Stimulated activated CD4-positive, alpha-beta T cell treated with anti-CD3 and anti-CD28 coated beads, Interleukin-15, amount 100 ng/mL, for 1 hour (primary cell): ENCODE measurements at places on chromosomes 3 and 15.

GRCh38 chr3:74267588-74268184 lies 346.8 kb downstream of the CNTN3 start:
- no peak for DNase-seq

DNA sequence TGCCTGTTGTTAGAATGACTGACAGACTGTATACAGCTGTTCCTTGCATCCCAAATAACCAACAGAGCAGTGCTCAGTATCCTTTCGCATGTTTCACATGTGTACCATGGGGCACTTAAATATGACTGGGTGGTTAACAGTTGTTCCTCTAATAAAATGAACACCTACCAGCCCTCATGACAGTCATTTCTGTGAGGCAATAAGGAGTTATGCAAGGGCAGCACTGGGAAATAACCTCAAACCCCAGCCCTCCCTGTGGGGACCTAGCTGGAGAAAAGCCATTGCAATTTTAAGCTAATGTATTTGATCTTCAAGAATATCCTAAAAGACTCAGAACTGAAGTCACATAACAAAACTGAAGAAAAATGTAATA lies 7.3 kb downstream of the RFT1 start:
- no peak for DNase-seq

GRCh38 chr3:113531826-113532697 lies at the start of gene SIDT1:
Gene SIDT1 (plus strand): TSS chr3:113532555. CDS start chr3:113533022, 467 bp downstream.
- peak; percentile 34 for DNase-seq

- no peak for DNase-seq
Measured at GRCh38 chr3:126472277-126473006, 3.2 kb downstream of the ZXDC start.

DNA sequence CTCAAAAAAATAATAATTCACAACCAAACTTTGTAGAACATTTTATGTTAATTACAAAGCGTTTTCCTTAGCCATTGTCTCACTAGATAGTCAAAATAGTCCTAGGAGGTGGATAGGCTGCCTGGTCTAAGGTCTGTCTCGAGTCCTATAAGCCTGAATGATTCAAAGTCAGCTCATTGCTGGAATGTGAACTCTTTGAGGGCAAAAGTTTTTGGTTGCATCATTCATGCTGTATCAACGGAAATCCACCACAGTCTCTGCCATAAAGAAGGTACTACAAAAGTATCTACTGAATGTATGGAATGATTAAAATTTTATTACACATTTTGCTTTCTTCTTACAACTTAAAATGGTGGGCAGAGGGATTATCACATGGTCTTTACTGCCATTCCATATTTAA lies 387.3 kb upstream of the RARB start:
- DNase-seq = no peak
